ENCODE measurements at places on chromosomes 5 and 9. TPM values are rescaled to one million over a fixed set of nuclear protein-coding genes. Genes with fewer than 3 reads are reported as not detected.

Gene C8G
- not detected for total RNA-seq

Gene SPINK6
- total RNA-seq = not detected

Gene IL13
- not detected for total RNA-seq

Gene HAND1
- total RNA-seq = not detected

GRCh38 chr9:277601-278295 is 63.1 kb downstream of the DOCK8 start:
- no peak for ATAC-seq

Gene PCDHGA10
- total RNA-seq = 2.9 TPM

DNA sequence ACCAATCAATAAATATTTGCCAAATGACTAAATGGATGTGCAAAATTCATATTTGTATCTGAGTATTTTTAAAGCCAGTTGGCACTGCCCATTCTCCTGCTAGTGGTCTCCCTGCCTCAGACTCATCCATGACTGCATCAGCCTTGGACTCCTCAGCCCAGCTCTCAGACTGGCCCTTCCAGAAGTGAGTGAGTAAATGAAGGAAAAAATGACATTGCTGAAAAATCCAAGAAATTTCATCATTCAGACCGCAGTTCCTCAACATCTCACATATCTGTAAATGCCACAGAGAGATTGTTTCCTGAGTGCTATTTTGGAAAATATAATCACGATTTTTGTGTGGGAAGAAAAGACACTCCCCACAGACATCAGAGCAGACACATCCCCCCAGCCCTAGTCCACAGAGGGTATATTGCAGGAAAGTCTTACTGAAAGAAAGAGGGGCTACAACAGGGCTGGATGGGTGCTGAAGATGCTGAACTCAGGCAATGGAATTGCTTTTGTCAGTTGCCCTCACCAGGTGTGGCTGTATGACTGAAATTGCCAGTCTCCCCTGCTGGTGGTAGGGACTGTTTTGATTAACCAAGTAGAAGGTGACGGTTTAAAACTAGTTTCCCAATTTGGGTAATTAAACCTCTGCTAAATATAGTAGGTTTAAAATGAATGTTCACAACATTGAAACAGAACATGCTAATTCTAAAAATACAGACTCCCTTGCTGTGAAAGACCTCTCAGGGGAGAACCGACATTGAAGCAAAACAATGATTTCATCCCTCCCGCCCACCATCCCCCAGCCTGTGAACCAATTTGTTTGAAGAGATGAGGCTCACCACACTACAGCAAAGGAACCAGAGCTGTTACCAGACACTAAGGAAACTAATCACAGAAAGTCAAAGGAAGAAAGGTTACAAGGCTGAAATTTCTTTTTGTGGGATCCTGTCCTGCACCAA is 158.8 kb downstream of the DEPDC1B start:
- ATAC-seq = no peak

Gene WHRN
- 12.0 TPM for total RNA-seq

GRCh38 chr5:757931-758697 is 26.4 kb downstream of the ZDHHC11B start:
- peak; percentile 13 for ATAC-seq

Gene EDIL3
- 14.3 TPM for total RNA-seq
